ENCODE measurements at places on chromosomes 2 and 18.
A peak's percentile ranks its signal among the peaks of the same experiment; 100 is the strongest.

GRCh38 chr2:239930378-239930777, 94.8 kb downstream of the NDUFA10 start:
- no peak for DNase-seq

- DNase-seq, result no peak
Measured at GRCh38 chr18:2256577-2256976, 314.7 kb downstream of the METTL4 start.

- DNase-seq, result no peak
Measured at GRCh38 chr2:18412980-18413675, 147.3 kb downstream of the RDH14 start.

GRCh38 chr2:176636401-176636800, 367.2 kb downstream of the MTX2 start:
- no peak for DNase-seq

DNA sequence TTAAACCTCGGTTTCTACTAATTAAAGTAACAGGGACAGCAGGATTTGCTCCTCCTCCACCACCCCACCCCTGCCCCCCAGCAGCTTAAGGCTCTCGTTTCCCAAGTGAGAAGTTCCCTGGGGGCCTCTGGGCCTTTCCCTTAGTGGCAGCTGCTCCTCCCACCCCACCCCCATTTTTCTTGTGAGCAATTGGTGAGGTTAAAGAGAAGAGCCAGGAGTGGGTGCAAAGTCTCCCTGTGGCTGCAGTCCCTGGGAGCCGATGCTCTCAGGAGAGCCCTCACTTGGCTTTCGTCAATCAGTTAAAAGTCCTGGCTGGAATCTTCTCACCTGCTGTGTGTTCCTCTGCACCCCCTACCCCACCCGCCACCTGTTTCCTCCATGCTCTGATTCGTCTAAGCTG, 48.7 kb upstream of the AGAP1 start:
- no peak for DNase-seq

- DNase-seq, result no peak
Measured at GRCh38 chr2:84472856-84473565, 13.9 kb upstream of the SUCLG1 start.

DNA sequence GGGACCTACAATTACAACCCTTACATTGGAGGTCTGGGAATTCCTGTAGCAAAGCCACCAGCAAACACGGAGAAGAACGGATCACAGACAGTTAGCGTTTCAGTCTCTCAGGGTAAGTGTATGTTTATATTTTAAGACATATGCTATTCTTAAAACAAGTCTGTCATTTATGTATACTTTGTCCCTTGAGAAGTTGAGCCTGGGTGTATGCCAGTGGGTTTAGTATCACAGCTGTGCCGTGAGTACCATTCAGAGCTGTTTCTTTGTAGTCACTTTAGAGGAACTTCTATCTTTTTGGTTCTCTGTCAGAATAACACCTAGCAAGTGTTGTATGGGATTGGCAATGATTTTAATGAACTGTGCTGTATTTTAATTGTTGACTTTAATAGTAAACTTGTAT, 125.6 kb downstream of the BIRC6 start:
- no peak for DNase-seq

- DNase-seq, result no peak
Measured at GRCh38 chr2:25740810-25741381, 67.5 kb upstream of the DTNB start.

- DNase-seq, result no peak
Measured at GRCh38 chr2:145682546-145683157, 1162.7 kb upstream of the ZEB2 start.

GRCh38 chr2:193867454-193867853, 1672.7 kb upstream of the TMEFF2 start:
- no peak for DNase-seq

- no peak for DNase-seq
Measured at GRCh38 chr2:85277416-85278158, 50.2 kb downstream of the TGOLN2 start.

DNA sequence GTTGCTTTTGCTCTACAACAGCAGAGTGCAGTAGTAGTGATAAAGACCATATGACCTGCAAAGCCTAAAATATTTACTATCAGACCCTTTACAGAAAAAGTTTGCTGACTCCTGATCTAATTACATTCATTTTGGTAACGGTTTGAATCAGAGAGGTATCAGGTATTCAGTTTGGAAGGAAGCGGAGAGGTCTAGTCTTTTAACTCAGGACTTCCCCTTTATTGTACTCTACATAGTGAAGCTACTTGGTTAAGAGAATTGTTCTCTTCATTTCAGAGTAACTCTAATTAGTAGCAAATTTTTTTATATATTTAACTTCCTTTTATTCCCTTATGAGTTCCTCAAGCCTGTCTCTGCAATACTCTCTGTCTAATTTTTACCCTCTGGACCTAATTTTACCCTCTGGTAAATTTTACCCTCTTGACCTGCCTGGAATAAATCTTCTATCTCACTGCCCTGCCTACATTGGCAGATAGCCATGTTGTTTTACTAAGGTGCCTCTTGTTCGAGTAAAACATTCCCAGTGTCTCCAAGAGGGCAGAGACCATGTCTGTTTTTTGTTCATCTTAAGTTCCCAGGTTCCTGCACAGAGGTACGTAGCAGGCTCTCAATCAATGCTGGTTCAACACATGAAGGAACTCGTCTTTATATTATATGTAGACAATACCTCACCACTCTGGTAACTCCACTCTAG, 170.6 kb downstream of the DNAH6 start:
- no peak for DNase-seq

DNA sequence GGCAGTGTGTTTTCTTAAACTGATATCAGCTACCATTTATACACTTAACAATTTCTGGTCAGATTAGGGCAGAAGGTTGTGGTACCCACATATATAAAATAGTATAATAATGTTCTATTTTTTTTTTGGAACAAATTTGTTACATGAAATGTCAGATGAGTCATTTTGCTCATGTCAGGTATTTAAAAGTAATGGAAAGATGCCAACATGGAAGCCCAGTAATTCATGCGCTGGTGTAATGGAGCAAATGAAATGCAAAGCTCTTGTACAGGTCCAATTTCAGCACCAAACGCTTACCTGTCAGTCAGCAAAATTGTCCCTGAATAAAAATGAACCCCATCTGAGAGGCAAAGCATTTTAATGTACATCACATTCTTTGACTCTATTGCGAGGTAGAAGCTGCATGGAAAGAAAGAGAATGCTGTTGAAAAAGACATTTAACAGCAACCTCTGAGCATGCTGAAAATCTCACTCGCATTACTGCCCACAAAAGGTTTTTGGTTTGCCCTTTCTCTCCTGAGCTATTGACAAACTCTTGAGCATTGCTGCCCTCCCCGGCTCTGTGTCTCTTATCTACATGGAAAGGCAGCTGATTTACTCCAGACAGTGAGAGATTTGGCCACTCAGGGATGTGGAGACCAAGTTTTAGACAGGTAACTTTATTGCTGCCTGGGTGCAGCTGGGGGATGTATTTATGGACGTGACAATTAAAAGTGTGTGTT, 217.5 kb downstream of the CAMKMT start:
- no peak for DNase-seq

DNA sequence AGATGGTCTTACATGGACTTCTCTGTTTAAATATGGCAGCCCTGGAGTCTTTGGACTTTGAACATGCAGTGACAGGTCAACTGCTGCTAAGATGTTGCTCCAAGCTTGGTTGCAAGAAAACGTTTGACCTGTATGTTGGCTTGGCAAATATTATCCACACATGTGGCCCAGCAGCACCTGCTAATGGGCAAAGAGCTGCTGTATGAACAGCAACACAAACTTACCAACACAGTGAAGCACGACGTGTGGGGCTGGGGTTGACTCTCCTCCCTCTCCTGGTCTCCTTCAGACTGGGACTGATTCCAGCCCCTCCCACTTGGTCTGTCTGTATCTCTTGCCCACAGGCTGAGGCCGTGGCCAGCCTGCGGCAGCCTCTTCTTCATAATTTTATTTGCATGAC, 3.8 kb downstream of the KCNE4 start:
- DNase-seq, result no peak

DNA sequence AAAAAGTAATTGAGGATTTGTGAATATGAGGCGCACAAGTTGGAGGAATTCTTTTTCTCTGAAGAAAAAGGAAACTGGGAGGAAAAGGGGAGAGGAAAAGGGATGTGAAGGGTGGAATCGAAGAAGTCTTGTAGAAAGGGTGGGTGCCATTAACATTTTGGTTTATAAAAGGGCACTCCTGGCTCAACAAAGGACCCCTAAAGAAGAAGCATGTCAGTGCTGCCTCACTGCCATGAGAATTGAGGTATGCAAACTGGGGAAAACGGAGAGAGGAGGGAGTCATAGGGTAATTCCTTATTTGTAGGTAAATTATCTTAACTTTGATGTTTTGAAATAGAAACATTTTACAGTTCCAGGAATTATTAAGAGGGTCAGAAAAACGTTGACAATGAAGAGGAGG, 207.2 kb downstream of the NAPG start:
- DNase-seq, result no peak

- DNase-seq, result no peak
Measured at GRCh38 chr2:156466739-156467405, 30.7 kb downstream of the GPD2 start.

GRCh38 chr2:23096906-23097602, 287.9 kb upstream of the KLHL29 start:
- no peak for DNase-seq

DNA sequence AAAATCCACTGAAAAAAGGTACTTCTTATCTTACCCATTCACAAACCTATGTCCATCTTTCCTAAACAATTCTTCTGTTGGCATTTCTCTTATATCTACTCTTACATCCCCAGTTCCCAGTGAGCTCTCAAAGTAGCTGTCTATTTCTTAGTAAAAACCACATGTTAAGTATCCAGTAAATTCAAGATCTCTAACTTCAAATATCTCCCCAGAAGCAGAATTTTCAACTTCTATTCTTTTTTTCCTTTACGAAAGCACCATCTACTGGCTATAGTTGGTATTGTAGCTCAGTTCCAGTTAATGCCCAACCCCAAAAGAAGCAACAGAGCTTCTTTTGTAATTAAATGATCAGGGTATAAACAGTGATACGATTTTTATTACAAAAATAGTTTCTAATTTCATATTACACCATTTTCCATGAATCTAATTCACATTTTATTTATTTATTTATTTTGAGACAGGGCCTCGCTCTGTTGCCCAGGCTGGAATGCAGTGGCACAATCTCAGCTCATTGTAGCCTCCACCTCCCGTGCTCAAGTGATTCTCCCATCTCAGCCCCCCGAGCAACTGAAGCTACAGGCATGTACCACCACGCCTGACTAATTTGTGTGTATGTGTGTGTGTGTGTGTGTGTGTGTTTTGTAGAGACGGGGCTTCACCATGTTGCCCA, 28.5 kb downstream of the HRH4 start:
- peak; percentile 39 for DNase-seq

Data from NCI-H345 (cell line).